ENCODE measurements at places on chromosomes 6 and 20.

GRCh38 chr20:19256085-19256484 lies 43.6 kb downstream of the SLC24A3 start:
- DNase-seq: no peak

DNA sequence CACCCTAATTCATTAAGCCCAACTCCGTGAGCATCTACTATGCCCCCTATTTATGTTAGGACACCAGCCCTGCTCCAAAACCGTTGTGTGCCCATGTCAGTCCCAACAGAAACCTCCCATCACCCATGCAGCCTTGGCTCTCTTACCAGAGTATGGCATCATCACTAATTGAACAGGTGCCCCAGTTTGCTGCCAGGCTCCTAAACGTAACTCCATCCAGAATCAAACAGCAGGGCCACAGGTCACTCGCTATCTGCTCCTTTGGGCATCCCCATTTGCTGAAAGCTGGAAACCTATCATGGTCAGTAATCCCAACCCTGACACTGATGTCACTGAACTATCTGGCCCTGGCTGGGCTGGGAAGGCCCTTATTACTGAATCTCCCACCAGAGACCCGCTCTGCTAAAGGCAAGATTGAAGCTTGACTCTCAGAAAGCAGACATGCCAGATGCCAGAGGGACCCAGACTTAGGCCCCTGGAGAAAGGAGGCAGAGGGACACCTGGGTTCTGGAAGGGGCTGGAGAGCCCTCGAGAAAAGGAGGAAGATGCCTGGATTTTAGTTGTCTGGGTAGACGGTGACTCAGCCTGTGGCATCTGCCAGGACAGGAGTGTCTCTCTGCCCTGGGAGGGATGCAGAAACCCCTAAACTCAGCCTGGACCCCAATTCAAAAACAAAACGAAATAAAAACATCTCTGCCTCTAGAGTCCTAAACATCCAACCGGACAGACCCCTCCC lies 14.0 kb downstream of the MUCL3 start:
- no peak for DNase-seq

- peak; percentile 53 for DNase-seq
These were observed 8.8 kb downstream of the CLDN20 start for GRCh38 chr6:155272353-155273232.

- no peak for DNase-seq
These were observed 250.8 kb upstream of the HTR1E start for GRCh38 chr6:86686496-86686895.

- no peak for DNase-seq
These were observed 112.6 kb downstream of the GPR63 start for GRCh38 chr6:96724641-96725040.

- DNase-seq: no peak
These were observed 17.4 kb upstream of the RAB32 start for GRCh38 chr6:146526192-146526591.

DNA sequence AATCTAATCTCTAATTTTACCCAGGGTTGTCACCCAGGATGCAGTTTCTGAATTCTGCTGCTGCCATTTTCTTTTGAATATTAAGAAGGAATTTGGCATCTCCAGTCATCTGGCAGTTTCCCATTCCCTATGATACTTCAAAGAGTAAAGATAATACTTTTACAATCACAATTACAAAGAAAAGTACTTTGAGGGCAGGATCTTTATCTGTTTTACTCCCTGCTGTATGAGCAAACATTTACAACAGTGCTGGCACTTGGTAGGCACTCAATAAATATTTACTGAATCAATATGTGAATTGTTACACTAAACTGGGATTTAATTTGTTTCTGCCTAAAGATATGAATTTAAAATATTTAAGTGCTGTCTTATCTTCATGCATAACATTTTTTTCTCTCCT lies 224.9 kb downstream of the EPHA7 start:
- no peak for DNase-seq

- DNase-seq: no peak
These were observed at the start of gene PI3 for GRCh38 chr20:45174434-45175364. TSS of gene PI3 (plus strand) at chr20:45174902. CDS start at chr20:45174923, 21 bp downstream.
